CD4-positive, alpha-beta memory T cell (primary cell): ENCODE measurements at places on chromosomes 2 and 18. TPM values are rescaled to one million over a fixed set of nuclear protein-coding genes. Genes with fewer than 3 reads are reported as not detected.
A peak's percentile ranks its signal among the peaks of the same experiment; 100 is the strongest.

- DNase-seq, result peak; percentile 9
These were observed 1.7 kb upstream of the PER2 start for GRCh38 chr2:238290091-238290509.

The STARD6 gene
- polyA plus RNA-seq, result 0.46 TPM

The MGAT4A gene
- 223 TPM for polyA plus RNA-seq

DNA sequence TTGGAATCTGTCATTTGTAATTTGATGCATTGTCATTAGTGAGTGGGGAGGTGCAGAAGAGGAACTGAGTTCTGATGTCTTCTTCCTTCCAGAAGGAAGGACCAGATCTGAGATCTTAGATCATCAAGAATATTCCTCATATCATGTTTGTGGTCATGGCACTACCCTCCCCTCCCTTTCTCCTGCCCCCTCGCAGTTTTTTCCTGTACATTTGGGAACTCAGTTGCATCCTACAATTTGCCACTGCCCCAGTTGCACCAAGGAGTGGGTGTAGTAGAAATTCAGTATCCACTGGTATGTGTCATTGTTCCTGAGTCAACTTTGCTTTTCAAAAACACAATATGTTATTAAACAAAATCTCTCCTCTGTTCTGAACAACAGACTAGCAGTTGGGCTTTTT, 26.6 kb upstream of the ACVR1 start:
- no peak for DNase-seq

The KCNK3 gene
- not detected for polyA plus RNA-seq

DNA sequence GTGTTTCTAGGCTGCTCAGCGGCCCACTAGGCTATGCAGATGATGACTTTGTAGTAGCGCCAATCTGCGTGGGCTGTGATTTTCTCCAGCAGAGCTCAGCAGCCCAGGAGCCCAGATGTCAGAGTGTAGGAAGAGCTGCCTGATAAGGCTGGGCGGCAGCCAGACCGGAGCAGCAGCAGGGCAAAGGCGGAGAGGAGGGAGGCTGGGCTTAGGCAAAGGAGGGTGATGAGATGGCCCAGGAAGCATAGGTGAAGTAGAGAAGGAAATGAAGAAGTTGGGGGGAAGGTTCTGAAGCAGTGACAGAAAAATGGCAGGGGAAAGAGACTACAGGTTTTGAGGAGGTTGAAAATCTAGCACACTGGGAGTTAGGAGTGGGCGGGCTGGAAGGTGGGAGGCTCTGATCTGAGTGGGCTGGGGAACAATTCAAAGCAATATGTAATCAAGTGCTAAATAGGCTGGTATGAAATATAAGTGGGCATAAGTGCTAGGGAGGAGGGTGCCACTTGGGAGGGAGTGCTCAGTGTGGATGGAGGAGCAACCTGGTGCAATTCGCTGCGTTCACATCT, 50.6 kb upstream of the STPG4 start:
- no peak for DNase-seq

DNA sequence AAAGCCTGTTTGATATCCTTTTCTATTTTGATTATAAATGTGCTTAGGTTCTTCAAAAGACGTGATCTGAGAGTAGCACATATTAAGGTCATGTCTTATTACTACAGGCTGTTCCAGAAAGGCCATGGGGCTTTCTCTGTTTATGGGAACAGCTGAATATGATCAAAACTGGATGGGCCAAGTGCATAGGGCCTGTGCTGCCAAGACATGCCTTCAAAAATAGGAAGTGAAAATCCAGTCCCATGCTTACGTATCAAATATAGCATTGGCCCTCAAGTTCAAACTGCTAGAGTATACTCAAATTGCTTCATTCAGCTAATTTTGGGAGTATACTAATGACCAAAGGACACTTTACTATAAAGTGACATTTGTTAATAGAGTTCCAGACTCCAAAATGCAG, 24.1 kb downstream of the SLC25A52 start:
- no peak for DNase-seq

DNA sequence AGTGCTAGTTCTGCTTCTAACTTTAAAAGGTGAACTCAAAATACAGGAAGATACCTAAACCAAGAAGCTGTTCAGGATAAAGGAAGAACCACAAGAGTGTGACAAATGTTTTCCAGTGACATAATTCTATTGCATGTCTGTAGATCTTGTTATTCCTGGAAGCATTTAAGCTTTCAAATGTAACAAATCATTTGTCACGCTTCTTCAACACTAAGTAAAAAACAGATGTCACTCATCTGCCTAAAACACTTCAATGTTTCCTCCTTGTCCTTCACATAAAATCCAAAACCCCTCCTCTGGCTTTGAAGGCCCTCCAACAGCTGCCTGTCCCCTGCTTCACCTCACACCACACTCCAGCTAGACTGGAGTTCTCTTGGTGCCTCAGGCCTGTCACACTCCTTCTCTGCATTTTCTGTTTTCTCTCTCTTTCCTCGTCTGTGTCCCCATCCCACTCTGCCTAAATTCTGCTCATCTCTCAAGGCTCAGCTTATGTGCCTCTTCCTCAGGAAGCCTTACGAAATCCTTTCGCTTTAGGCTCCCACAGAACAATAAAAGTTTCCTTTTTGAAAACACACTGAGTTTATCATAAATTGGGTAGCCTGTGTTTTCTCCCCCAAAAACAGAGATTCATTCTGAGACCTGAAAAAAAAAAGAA, 6.4 kb upstream of the CLEC4F start:
- no peak for DNase-seq

- no peak for DNase-seq
These were observed 359.3 kb downstream of the CMPK2 start for GRCh38 chr2:6506361-6506794.

The TMEM247 gene
- polyA plus RNA-seq, result not detected

The FAP gene
- not detected for polyA plus RNA-seq

- DNase-seq, result no peak
These were observed 207.0 kb upstream of the CXCR4 start for GRCh38 chr2:136324966-136325365.

The GDF7 gene
- 0.22 TPM for polyA plus RNA-seq

GRCh38 chr2:225112362-225113126, 70.3 kb upstream of the DOCK10 start:
- no peak for DNase-seq

DNA sequence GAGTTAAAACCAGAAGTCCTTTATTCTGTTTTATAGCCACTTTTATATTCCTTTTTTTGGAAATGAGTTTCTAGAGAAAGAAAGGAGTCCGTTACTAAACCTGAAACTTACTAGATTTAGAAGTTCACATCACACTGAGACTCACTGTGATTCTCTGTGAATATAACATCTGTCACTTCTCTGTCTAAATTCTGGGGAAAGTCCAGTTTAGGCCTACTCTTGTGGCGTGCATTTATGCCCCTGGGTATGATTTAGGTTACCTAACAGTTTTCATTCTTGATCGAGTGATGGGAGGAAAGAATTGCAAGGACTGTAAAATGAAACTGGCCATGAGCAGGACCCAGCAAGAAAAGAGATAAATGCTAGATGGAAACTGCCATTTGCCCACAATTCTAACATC, 449.6 kb downstream of the SPAG16 start:
- DNase-seq, result no peak

The MBP gene
- polyA plus RNA-seq, result 92.2 TPM

- no peak for DNase-seq
These were observed at the start of gene SLC19A3 for GRCh38 chr2:227717687-227718567. Gene SLC19A3 (minus strand): TSS chr2:227718028. CDS start chr2:227702318, 15,710 bp downstream.

- DNase-seq, result no peak
These were observed 203.8 kb downstream of the RDH14 start for GRCh38 chr2:18356676-18357075.

The COL3A1 gene
- polyA plus RNA-seq, result not detected

- DNase-seq, result peak; percentile 75
These were observed 1.6 kb upstream of the PSTPIP2 start for GRCh38 chr18:46073474-46074331.

GRCh38 chr18:37270038-37270665, 295.4 kb downstream of the CELF4 start:
- DNase-seq, result peak; percentile 2

DNA sequence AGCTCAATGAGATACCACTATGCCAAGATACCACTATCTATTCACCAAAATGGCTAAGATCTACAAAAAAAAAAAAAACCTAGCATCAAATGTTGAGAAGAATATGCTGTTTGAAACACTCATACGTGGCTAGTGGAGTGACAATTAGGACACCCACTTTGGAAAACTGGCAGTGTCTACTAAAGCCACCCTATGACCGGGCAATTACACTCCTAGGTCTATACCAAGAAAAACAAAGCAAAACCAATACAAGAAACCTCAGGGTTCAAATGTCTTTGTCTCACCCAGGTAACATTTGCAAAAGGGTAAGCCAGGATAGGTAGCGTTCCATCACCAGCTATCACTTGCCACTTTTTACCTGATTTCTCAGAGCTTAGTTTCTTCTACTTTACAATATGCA, 123.6 kb upstream of the CAB39 start:
- no peak for DNase-seq

GRCh38 chr2:133943108-133943507, 310.8 kb upstream of the MGAT5 start:
- no peak for DNase-seq

GRCh38 chr2:96897491-96898134, 27.7 kb upstream of the SEMA4C start:
- no peak for DNase-seq

The ZNF407 gene
- polyA plus RNA-seq, result 4.9 TPM

The ABCB11 gene
- polyA plus RNA-seq, result not detected

GRCh38 chr2:48529194-48529593, 760 bp upstream of the STON1 start:
- no peak for DNase-seq

The MOGAT1 gene
- polyA plus RNA-seq, result not detected

The ZNF2 gene
- polyA plus RNA-seq, result 4.3 TPM

The TMEM200C gene
- polyA plus RNA-seq, result not detected

The DSG4 gene
- not detected for polyA plus RNA-seq

The GCG gene
- polyA plus RNA-seq, result not detected

DNA sequence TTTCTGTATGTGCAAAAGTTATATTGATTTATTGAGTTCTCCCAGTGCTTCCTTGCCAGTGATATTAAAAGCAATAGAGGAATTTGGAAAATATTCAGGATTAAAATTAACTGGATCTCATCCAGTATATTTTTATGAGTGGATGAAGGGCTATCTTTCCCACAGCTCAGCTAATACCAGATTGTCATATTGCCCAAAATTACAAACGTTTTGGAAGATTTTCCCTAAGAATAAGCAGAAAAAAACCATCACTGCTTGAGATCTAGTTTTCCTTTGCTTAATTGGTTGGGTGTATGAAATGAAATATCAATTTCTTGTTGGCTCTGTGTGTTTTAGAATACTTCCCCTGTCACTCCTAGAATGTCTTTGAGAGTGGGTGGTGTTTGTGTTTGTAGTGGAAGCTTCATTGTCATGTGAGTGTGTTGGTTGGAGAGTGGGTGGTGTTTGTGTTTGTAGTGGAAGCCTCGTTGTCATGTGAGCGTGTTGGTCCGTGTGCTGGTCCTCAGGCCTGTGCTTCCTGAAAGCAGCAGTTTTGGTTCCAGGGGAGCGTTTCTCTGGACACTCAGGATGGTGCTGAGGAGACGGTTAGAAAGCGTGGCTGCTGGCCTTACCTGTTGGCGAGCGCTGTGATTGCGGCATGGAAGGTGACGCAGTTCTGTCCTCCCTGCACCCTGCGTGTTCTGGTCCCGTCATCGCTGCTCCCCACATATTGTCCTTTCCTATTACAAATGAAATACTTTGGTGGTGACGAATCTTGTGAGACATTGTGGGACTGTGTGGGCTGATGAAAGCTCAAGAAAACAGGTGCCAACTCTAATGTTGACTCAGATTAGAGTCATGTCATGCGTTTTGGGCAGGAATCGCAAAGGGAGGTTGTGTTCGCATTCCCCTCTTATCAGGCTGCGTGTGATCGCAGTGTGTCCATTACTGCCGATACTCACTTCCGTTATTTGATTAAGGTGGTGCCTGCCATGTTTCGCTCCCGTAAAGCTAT, 12.4 kb downstream of the ASB1 start:
- peak; percentile 75 for DNase-seq

DNA sequence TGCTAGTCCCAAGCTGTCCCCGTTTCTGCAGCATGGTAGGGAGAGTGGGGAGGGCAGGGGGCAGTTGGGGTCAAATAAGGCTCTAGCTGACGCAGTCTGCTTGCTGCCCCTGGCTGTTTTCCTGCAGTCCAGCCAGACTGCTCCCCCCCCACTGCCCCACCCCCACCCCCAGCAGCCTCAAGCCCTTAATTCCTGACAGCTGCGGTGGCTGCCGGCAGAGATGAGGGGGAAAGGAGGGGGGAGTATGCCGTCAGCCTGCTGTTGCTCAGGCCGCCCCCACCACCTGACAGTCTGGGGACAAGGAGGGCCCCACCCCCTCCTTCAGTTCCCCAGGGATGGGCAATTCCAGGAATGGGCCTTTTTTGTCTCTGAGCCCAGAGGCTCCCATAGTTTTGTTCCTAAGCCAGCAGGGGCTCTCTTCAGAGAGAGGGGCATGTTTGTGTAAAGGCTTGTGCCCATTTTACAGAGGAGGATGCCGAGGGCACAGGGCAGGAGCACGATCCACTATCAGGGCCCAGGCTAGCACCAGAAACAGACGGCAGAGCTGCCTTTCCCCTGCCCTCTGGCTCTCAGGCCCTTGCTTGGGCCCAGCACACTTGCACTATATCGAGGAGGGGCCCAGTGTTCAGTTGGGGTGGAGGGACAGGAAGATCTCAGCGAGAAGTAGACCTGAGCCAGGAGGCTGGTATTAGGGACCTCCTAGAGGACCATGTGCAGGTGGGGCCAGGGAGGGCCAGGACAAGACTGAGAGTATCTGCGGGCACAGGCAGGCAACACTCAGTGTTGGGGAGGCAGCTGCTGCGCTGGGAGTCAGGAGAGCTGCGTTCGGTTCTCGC, 1.5 kb upstream of the WNT10A start:
- DNase-seq, result no peak

- no peak for DNase-seq
These were observed 266.3 kb downstream of the CCDC85A start for GRCh38 chr2:56450047-56450446.

GRCh38 chr18:34709750-34710441, at the start of gene DTNA:
Gene DTNA (plus strand): TSS chr18:34710298. CDS start chr18:34755977, 45,679 bp downstream.
- no peak for DNase-seq

The ARHGAP15 gene
- 506 TPM for polyA plus RNA-seq

GRCh38 chr2:25062511-25062917, 20.6 kb downstream of the EFR3B start:
- DNase-seq, result no peak

GRCh38 chr2:29317801-29318485, 202.7 kb downstream of the CLIP4 start:
- no peak for DNase-seq

- peak; percentile 54 for DNase-seq
These were observed at the start of gene SLC30A3 for GRCh38 chr2:27262379-27263286. Gene SLC30A3 (minus strand): TSS chr2:27263047. CDS start chr2:27262906, 141 bp downstream.

The SOS1 gene
- polyA plus RNA-seq, result 25.6 TPM

- DNase-seq, result no peak
These were observed 82.0 kb downstream of the FHOD3 start for GRCh38 chr18:36379435-36379984.

The UGT1A4 gene
- polyA plus RNA-seq, result not detected

- DNase-seq, result no peak
These were observed 160.6 kb downstream of the RNF144A start for GRCh38 chr2:7077660-7078267.

GRCh38 chr2:85770369-85770768, 16.6 kb downstream of the ATOH8 start:
- DNase-seq, result no peak

GRCh38 chr18:64991102-64991501, 759.7 kb upstream of the CDH7 start:
- no peak for DNase-seq

- DNase-seq, result no peak
These were observed 660.1 kb upstream of the SLC8A1 start for GRCh38 chr2:41111836-41112627.

GRCh38 chr18:31230495-31230894, 67.8 kb upstream of the DSC1 start:
- DNase-seq, result no peak
